ENCODE measurements at places on chromosomes 11 and 22.

- DNase-seq: no peak
Observed at GRCh38 chr11:73177380-73177777, 35.3 kb upstream of the FCHSD2 start.

DNA sequence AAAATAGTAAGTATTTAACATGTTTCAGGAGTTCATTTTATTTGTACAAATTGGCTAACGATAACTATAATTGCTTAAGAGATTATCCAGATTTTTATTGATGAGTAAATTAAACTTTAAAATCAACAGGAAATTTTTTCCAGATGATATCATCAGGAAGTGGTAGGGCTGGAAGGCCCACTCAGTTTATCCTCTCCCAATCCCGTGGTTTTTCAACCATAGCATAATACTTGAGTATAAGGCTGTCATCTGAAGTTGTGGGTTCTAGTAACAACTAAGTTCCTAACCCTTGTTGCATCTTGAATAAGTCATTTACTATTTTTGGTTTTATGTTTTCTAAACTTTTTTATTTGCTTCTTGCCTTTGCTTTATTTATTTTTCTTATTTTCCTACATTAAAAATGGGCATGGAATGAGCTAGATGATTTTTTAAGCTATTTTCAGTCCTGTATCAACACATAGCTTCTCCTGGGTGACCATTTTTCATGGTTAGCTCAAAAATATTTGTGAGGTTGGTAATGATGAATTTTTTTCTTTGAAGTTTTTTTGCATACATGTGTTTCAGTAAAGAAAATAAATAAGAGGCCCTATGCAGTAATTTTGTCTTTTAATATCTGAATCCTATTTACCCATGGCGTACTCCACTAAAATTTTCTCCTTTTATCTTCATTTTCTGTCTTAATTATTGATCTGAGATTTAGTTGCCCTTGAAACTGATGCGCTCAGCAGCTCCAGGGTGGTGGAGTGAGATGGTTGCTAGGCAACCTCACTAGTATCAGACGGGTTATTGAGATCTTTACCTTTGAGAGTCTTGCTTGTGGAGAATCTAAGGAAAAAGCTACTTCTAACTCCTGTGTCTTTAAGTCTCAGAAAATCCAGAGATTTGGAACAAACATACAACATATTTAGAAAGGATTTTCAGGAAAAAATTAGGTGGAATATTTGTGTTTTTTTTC, 452.0 kb upstream of the CCDC179 start:
- no peak for DNase-seq

DNA sequence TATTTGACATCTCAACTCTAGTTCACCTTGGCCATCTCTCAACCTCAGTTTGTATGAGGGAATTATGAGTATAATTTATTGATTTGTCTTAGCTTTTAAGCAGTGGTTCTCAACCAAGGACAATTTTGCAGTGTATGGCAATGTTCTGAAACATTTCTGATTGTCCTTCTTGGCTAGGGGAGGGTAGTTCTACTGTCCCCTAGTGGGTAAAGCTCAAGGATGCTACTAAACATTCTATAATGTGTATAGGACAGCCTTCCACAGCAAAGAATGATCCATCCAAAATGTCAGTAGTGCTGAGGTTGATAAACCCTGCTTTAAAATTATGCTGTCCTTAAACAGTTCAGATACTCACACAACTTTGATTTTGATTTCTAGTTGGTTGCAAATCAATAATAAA, 78.1 kb upstream of the ALKBH3 start:
- no peak for DNase-seq

DNA sequence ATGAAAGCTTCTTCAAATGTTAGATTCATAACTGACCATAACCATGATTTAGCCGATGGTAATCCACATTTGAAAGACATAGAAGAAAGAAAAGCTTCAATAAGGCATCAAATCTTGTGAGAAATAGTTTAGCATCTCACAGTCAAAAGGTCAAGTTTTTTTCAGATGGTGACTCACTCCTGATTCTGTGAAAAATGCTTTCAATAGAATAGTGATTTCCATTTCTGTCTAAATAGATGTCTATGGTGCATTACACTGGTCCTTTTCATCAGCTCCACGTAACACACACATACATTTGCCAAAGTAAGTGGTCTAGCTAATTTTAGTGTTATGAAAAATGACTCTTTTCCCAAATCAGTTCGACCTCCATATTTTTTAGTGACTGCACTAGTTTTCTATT, 139.2 kb downstream of the LRRC4C start:
- DNase-seq: no peak

GRCh38 chr11:2587976-2588748, 111.6 kb downstream of the KCNQ1OT1 start:
- no peak for DNase-seq

DNA sequence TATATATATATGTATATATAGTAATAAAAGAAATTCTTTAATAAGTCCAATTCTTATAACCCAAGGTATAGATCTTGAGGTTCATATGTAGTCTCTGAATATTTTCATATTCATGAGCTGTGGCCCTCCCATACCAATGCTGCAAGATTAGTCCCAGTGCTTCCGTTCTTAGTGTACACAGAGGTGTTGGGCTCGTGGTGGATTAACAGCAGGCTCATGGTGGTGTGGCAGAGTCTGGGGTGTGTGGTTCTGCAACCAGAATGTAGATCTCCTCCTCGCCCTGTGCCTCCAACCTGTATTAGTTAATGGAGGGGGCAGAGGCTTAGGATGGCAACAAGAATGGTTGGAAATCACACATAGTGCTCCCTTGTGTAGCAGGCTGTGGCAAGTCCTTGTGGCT, 16.8 kb downstream of the PRDM10 start:
- no peak for DNase-seq

DNA sequence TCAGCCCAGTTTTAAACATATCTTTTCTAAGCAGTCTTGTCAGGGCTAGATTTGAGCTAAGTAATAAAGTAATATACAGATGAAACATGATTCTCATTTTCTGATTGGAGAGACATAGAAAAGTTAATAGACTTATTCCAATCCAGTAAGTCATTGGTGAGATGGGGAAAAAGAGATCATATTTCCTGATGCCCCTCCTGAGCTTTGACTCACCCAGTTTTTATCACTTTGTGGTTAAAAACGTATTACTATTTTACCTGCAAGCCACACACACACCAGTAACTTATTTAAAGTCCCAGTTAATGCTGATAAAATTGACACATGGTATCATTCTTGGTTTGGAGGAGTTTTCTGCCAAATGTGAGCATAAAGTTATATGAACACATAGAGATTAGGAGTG, 306.8 kb downstream of the CADM1 start:
- DNase-seq: no peak

DNA sequence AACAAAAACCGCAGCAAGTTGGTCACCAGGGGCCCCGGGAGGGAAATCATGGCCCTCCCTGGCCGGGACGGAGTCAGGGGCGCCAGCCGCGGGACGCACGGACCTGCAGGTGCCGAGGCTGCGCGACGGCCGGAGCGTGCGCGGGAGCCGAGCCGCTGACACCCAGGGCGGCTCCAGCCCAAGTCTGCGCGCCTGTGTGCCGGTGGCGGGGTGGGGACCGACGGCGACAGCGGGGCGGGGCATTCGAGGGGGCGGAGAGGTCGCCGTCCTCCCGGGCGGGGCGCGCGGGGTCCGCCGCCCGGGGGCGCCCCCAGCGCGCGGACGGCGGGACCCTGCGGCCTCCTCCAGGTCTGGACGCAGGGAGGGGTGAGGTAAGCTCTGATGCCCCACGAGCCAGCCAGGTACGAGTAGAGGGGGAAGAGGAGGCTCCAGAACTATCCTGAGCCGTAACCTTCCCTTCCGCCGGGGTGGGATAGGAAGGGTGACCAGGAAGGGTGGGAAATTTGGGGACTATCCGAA, at the start of gene ESAM:
Gene ESAM, minus strand, starts transcription at position 186 of the 519 bp plus-strand sequence. Its CDS starts 136 bp downstream, at position 50.
- no peak for DNase-seq

DNA sequence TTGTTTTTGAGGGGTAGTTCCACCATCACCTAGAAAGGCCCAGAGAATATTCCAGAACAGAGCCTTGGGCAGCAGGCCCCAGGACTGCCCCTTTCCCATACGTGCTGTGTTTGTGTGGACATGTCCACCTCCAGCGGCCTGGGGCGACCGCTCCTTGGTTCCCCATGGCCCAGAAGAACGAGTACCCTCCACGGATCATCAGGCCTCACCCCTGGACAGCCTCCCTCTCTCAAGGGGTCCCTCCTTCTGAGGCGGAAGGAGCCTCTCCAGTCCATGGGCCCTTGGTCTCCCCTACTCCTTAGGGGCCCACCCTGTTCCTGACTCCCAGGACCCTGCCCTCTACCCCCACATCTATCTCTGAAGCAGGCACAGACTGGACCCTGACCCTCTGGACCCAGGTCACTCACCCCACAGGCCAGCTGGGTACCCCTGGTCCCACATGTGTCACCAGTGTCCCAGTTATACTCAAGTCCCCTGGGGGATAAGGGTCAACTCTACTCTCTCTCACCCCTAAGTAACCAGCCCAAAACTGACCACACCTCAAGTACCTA, 32.6 kb downstream of the IGLL5 start:
- DNase-seq: no peak

- no peak for DNase-seq
Observed at GRCh38 chr11:120305286-120305685, 19.8 kb upstream of the TLCD5 start.

- no peak for DNase-seq
Observed at GRCh38 chr11:10382518-10382917, 72.5 kb upstream of the AMPD3 start.

DNA sequence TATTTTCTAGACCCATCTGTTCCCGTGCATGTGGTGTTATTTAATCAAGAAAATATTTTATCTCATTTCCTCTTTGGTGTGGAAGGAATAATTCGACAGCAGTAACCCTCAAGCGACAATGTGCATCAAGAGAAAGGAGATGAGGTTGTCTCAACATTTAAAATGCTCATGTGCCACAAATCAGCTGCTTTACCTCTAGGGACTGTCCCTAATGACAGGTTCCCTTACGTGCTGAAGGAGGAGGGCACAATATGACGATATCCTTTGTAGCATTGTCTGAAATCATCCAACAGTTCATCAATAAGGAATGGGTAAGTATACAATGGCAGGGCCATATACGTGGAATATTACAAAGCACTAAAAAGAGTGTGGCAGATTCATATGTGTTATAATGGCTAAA, 7.0 kb upstream of the SYN3 start:
- DNase-seq: no peak

DNA sequence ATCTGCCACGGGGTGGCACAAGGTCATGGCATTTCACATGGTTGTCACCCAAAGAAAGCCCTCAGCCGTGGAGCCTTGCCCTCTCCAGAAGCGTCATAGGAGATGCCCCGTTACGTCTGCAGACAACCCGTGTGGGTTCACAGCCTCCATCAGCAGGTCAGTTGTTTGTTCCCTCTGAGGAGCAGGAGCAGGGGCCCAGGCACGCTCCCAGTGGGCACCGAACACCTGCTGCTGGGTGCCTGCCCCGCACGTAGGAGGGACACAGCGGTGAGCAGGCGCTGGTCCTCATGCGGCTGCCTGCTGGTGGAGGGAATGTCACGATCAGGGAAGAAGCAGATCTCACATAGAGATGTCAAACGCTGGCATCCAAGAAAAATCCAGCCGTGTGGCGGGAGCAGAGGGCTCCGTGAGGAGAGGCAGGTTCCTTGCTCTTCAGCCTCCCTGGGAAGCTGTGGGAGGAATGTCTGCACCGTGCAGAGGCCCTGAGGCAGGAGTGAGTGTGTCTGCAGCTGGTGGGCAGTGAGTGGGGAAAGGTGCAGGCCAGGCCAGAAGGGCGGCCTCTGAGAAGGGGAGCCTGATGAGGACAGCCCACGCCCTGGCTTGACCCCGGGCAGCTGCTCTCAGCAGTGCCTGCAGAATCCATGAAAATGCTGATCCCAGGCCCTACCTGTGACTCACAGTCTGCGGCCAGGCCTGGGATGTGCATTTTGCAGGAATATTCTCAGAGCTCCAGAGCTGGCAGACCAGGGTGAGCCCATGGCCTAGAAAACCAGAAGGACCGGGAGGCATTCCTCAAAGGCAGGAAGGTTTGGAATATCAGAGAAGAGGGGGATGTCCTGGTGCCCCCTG, 36.4 kb upstream of the TH start:
- no peak for DNase-seq

DNA sequence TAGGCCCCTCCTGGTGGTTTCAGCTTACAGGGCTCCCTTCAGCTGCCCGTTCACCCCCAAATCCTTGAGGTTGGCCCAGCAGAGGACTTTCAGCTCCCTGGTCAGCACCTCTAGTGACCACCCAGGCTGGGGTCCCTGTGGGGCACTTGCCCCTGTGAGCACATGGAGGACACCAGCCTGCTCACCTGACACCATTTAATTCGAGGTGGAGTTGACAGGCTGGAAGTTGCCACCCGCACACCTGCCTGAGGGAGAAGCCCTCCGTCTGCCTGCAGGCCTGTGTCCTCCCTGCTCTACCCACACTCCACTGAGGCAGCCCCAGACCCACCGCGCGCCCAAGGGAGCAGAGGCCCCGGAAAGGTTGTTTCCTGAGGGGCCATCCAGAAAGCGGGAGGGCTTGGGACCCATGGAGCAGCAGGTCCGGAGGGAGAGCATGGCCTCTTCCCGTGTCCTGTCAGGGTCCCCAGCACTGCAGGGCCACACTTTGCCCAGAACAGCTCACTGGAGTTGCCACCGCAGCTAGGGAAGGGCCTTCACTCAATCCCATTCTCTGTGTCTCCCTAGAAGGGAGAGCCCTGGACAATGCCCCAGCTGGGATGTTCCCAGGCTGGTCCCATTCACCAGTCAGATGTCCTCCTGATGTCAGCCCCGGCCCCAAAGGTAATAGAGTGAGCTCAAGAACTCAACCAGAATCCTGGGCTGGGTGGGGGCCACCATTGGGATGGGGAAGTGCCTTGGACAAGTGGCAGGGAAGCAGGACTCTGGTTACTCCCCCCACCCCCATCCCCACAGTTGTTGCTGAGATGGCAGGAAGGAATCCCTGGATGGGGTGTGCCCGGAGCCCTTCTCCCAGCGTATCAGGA, 82.4 kb downstream of the MED15 start:
- no peak for DNase-seq

DNA sequence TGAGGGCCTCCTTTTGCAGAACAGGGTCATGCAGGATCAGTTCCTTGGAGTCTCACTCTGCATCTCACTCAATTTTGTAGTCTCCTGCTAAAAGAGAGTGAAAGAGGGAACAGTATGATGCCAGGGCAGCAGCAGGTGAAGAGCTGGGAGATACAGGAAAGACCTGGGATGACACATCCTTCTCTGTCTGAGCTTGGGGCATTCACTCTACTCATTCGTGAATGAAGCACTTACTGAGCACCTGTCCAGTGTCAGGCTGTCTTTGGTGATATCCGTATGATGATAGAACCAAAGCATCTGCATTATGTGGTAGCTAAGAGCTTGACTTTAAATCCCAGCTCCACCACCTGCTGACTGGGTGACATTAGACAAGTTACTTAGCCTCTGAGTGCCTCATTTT, 14.4 kb downstream of the SREBF2 start:
- no peak for DNase-seq

DNA sequence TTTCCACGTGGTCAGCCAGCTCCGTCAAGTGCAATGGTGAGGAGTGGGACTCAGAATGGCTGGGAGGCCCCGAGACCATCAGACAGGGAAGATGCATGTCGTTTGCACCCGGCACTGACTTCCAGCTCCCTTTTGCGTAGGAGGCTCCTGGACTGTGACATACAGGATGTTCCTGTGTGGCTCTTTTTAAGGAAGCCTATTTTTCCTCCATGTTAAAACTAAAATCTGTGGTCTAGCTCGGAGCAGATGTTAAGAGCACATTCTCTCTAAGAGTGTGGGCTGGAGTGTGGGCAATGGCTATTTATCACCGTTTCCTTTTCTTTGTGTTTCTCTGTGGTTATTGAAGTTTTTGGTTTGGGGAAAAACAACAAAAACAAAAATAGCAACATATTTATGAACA, 40.9 kb upstream of the AMPD3 start:
- no peak for DNase-seq

- DNase-seq: no peak
Observed at GRCh38 chr11:66850235-66850587, 6.7 kb upstream of the LRFN4 start.

All from keratinocyte (primary cell).